ENCODE measurements at places on chromosomes 3 and 15. TPM values are rescaled to one million over a fixed set of nuclear protein-coding genes. Genes with fewer than 3 reads are reported as not detected.
A peak's percentile ranks its signal among the peaks of the same experiment; 100 is the strongest.

- DNase-seq, result peak; percentile 15
Observed at GRCh38 chr3:165195640-165196576, at the start of gene SLITRK3. Gene SLITRK3 (minus strand): TSS chr3:165196384. CDS start chr3:165190830, 5,554 bp downstream.

The PPARG gene
- total RNA-seq, result 5.1 TPM

GRCh38 chr15:55202206-55202605 lies 5.5 kb upstream of the RSL24D1 start:
- DNase-seq, result no peak

The ZSCAN29 gene
- 5.4 TPM for total RNA-seq

GRCh38 chr3:68458581-68458980 lies 473.8 kb downstream of the TAFA4 start:
- no peak for DNase-seq

The TMEM266 gene
- not detected for total RNA-seq

GRCh38 chr3:29249829-29250345 lies 31.0 kb upstream of the RBMS3 start:
- no peak for DNase-seq

Measured in uterus (tissue), 4 donors.